ENCODE measurements at places on chromosomes 3 and 15.

- DNase-seq, result no peak
- H3K4me1 ChIP-seq, result no peaks in the 10 kb centered on the region
- no peak overlapping the region for H3K27ac ChIP-seq
- H3K27me3 ChIP-seq, result no peaks in the 10 kb centered on the region
- H3K36me3 ChIP-seq, result no peaks in the 10 kb centered on the region
- no peak overlapping the region for H3K4me3 ChIP-seq
Measured at GRCh38 chr15:91461377-91461776, 361.3 kb downstream of the SV2B start.

- peak; percentile 72 for DNase-seq
- H3K4me3 ChIP-seq, result no peak overlapping the region
- peaks cover 25% of the 10 kb centered on the region for H3K4me1 ChIP-seq
- peaks cover 1% of the 10 kb centered on the region for H3K27me3 ChIP-seq
- H3K36me3 ChIP-seq, result no peaks in the 10 kb centered on the region
- H3K27ac ChIP-seq, result no peak overlapping the region
Measured at GRCh38 chr15:90143166-90143655, 40.9 kb upstream of the IDH2 start.

- peak; percentile 50 for DNase-seq
- H3K27ac ChIP-seq, result peak overlapping the region; percentile 93
- peaks cover 12% of the 10 kb centered on the region for H3K36me3 ChIP-seq
- H3K4me3 ChIP-seq, result peak overlapping the region; percentile 99
Measured at GRCh38 chr3:42803414-42804105, 730 bp downstream of the HIGD1A start.

DNA sequence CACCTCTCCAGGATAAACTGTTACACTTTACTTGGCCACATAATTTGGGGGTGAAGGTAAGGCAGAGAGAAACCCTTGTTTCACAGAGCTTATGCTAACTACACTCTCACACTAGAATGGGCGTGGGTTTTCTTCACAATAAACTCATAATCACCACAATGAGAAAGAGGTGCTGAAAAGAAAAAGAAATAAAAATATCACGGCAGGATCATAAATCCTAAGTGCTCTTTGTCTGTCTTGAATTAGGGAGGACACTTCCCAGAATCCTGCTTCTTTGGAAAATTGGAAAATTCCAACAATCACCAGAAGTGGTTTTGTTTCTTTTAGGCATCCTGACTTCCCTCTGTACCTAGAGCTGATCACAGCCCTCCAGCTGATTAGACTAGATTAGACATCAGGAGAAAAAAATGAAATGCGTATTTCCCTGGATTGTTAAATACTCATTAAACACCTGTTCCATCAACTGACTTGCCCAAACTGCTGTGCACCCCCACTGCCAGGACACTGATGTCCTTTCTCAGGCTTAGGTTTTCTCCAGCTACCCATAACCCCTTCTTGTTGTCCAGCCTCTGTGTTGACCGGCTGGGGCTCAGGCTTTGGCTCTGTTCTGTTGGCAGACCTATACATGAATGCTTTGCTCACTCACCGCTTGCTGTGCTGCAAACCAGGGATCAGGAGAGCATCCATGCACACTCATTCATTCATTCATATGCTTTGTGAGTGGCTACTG is 41.6 kb upstream of the ACKR4 start:
- H3K36me3 ChIP-seq, result peaks cover 10% of the 10 kb centered on the region
- H3K4me3 ChIP-seq, result no peak overlapping the region
- H3K27me3 ChIP-seq, result no peaks in the 10 kb centered on the region
- H3K27ac ChIP-seq, result peak overlapping the region; percentile 32
- peaks cover 19% of the 10 kb centered on the region for H3K4me1 ChIP-seq

GRCh38 chr3:51395493-51396213 is 4.6 kb downstream of the RBM15B start:
- peaks cover 45% of the 10 kb centered on the region for H3K4me1 ChIP-seq
- peaks cover 47% of the 10 kb centered on the region for H3K36me3 ChIP-seq
- peak overlapping the region; percentile 52 for H3K27ac ChIP-seq

GRCh38 chr3:29453284-29454001 is 172.6 kb downstream of the RBMS3 start:
- no peaks in the 10 kb centered on the region for H3K27me3 ChIP-seq
- DNase-seq, result no peak
- H3K4me3 ChIP-seq, result no peak overlapping the region

DNA sequence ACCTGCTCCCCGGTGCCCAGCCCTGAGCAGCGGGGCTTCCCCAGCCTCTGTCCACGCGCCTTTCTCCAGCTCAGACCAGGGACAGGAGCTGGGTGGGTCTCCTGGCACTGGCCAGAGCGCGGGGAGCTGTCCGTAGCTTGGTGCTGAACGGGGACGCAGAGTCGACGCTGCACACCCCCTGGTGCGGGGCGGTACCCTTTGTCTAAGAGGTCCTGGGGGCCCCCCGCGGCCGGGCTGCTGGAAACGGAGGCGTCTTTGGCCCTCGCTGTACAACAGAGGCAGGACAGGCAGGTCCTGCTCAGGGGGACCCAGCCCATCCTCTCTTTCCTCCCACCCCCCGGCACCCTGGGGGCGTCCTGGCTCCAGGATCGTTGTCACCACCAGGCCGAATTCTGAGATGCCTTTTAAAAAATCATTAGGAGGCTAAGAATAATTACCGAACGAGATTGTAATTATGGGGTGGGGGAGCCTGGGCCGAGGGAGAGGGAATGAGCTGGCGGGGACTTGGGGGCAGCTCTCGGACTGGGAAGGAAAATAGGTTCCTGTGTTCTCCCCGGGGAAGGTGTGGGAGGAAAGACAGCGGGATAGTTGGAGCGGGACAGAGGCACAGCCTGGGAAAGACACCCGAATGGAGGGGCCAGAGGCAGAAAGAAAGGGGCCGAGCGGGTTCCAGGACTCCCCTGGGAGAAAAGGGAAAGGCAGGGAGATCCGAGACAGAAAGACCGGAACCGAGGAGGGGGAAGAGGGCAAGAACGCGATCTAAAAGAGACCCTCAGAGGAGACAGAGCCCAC is 4.1 kb upstream of the SKOR1 start:
- no peaks in the 10 kb centered on the region for H3K36me3 ChIP-seq
- H3K27me3 ChIP-seq, result peaks cover 83% of the 10 kb centered on the region
- H3K27ac ChIP-seq, result no peak overlapping the region
- no peak overlapping the region for H3K4me3 ChIP-seq
- peaks cover 33% of the 10 kb centered on the region for H3K4me1 ChIP-seq

DNA sequence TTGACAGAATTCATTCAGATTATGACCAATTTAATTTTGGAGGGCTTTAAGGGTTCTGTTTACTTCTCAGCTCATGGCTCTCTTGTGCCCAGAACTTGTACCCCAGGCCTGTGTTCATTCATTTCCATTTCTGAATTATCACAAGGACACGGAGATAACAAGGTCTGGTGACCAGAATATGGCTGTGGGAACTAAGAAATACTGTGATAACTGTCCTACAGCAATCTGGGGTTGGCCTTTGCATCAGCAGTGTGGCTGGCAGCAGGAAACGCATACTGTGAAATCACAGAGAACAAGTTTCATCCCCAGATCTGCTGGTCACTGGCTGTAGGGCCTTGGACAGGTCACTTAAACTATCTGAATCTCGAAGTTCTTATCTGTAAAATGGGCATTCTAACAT is 41.8 kb upstream of the TPM1 start:
- no peaks in the 10 kb centered on the region for H3K36me3 ChIP-seq
- H3K27me3 ChIP-seq, result peaks cover 1% of the 10 kb centered on the region
- no peaks in the 10 kb centered on the region for H3K4me1 ChIP-seq
- no peak for DNase-seq
- H3K27ac ChIP-seq, result no peak overlapping the region

GRCh38 chr15:64163659-64164362 is 989 bp upstream of the PPIB start:
- DNase-seq, result no peak
- peak overlapping the region; percentile 83 for H3K4me3 ChIP-seq
- no peaks in the 10 kb centered on the region for H3K27me3 ChIP-seq
- H3K27ac ChIP-seq, result peak overlapping the region; percentile 93

GRCh38 chr3:38588995-38589937 is 60.2 kb downstream of the SCN5A start:
- no peak for DNase-seq
- H3K27me3 ChIP-seq, result peaks cover 7% of the 10 kb centered on the region
- no peaks in the 10 kb centered on the region for H3K4me1 ChIP-seq

DNA sequence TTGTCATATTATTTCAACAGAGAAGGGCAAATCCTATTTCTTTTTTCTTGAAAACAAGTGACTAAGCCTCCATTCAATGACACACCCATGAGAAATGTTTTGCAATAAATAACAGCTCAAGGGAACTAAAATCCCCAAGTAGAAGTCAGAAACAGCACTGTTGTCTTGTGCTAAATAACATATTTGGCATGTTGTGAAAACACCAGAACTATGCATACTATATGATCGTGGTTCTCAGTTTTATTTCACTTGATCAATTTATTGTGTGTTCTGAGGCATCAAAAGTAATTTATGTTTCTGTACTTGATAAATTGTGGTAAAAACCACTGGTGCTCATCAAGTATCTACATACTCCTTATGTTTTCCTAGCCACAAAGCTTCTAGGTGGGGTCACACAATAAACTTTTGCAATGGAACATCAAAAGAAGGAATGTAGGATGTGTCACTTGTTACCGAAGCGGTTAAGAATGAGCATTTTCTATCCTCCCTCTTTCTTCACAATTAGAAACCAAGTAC is 691.7 kb upstream of the CBLB start:
- H3K27ac ChIP-seq, result no peak overlapping the region
- peaks cover 5% of the 10 kb centered on the region for H3K4me1 ChIP-seq
- no peaks in the 10 kb centered on the region for H3K27me3 ChIP-seq
- no peak for DNase-seq
- H3K4me3 ChIP-seq, result no peak overlapping the region
- no peaks in the 10 kb centered on the region for H3K36me3 ChIP-seq

- H3K36me3 ChIP-seq, result no peaks in the 10 kb centered on the region
- no peak overlapping the region for H3K4me3 ChIP-seq
- DNase-seq, result no peak
- peaks cover 7% of the 10 kb centered on the region for H3K4me1 ChIP-seq
- peaks cover 24% of the 10 kb centered on the region for H3K27me3 ChIP-seq
Measured at GRCh38 chr15:42108189-42108588, 13.8 kb upstream of the PLA2G4D start.

DNA sequence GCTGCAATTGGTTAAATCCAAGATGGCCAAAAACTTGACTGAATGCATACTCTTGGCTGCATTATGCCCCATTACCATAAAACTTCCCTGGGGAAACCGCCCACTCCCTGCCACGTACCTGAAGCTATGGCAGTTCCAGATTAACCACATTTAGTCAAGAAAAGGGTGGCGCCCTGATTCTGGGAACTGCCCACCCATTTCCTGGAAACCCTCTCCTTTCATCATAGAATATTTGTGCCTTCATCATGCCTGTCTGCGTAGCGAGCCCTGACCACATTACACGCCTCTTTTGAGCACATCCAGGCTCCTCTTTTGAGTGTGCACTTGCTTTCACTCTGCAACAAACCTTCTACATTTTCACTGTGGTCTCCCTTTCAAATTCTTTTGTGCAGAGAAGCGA is 5.2 kb downstream of the LINS1 start:
- peaks cover 2% of the 10 kb centered on the region for H3K27me3 ChIP-seq
- no peak overlapping the region for H3K4me3 ChIP-seq
- no peak overlapping the region for H3K27ac ChIP-seq
- H3K4me1 ChIP-seq, result peaks cover 80% of the 10 kb centered on the region

- H3K4me1 ChIP-seq, result no peaks in the 10 kb centered on the region
- no peak overlapping the region for H3K27ac ChIP-seq
- no peak for DNase-seq
- H3K27me3 ChIP-seq, result no peaks in the 10 kb centered on the region
- no peaks in the 10 kb centered on the region for H3K36me3 ChIP-seq
- no peak overlapping the region for H3K4me3 ChIP-seq
Measured at GRCh38 chr15:85941186-85941855, 138.3 kb upstream of the AGBL1 start.

DNA sequence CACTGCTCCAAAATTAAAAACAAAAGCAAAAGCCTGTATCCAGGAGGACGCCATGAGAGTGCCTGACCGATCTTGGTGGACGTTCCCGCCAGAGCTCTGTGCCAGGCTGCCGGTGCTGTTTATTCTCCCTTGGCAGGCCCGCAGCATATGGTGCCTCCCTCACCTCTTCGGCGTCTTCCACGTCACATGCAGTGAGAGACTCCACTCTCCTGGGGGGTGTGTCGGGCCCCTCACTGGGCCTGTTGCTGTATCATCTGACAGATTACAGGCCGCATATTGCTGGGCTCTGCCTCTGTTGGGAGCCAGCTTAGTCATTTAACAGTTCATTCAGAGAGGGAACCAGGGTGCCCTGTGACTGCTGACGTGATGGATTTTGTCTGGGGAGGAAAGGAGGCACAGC is 86.4 kb upstream of the ARRDC4 start:
- peaks cover 3% of the 10 kb centered on the region for H3K27me3 ChIP-seq
- no peaks in the 10 kb centered on the region for H3K36me3 ChIP-seq
- no peaks in the 10 kb centered on the region for H3K4me1 ChIP-seq
- DNase-seq, result no peak
- H3K4me3 ChIP-seq, result no peak overlapping the region
- H3K27ac ChIP-seq, result no peak overlapping the region

DNA sequence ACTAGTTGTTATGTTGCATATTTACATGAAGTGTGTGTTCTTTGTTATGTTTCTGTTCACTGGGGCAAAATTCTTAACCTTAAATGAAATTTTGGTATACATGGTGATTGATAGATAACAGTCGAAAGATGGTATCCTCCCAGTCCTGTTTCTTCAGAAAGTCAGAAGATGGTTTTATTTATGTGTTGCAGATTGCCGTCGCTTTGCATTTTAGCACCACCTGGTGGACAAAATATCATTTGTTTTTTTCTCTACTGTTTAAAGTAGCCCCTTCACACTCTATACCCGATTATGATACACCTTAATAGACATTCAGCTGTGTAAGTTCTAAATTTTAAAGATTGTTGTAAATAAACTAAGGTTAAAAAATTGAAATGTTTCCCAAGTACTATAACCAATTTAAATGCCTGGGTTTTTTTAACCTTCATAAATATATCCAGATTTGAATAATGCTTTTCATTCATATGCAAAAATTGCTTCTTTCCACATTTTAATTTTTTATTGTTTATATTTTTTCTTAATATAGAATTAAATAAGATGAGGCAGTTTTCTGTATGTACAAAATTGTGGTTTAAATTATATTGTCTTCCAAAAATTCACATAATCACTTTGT is 152.2 kb downstream of the ALCAM start:
- no peak overlapping the region for H3K27ac ChIP-seq
- H3K4me1 ChIP-seq, result no peaks in the 10 kb centered on the region
- H3K4me3 ChIP-seq, result no peak overlapping the region
- H3K36me3 ChIP-seq, result no peaks in the 10 kb centered on the region
- H3K27me3 ChIP-seq, result no peaks in the 10 kb centered on the region

- H3K4me1 ChIP-seq, result peaks cover 19% of the 10 kb centered on the region
- H3K27me3 ChIP-seq, result peaks cover 8% of the 10 kb centered on the region
- peaks cover 3% of the 10 kb centered on the region for H3K36me3 ChIP-seq
- no peak for DNase-seq
- H3K27ac ChIP-seq, result no peak overlapping the region
- H3K4me3 ChIP-seq, result peak overlapping the region; percentile 71
Measured at GRCh38 chr15:72318408-72318942, 1.5 kb downstream of the CELF6 start.

Measured in activated naive CD8-positive, alpha-beta T cell treated with anti-CD3 and anti-CD28 coated beads, Interleukin-2, amount 50 U/mL, for 24 hours (primary cell).